ENCODE measurements at places on chromosomes 11 and 22.

DNA sequence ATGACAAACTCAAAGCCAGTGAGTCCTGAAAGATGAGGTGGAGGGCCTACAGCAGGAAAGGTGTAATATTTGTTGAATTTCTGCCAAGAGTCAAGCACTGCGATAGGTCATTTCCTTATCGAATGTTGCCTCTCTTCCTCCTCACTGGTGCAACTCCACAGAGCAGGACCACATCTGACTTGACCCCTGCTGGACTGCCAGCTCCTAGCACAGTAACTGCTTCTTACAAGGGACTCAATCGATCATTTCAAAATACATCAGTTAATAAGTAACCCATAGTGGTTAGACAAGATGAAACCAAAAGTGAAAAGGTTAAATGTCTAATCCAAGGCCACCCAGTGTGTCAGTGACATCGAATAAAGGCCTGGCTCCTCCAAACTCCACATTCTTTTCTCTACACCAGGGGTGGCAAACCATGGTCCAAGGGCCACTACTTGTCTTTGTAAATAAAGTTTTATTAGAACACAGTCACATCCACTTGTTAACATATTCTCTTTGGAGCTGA, 98.5 kb upstream of the CSNK2A3 start:
- no peak for DNase-seq

DNA sequence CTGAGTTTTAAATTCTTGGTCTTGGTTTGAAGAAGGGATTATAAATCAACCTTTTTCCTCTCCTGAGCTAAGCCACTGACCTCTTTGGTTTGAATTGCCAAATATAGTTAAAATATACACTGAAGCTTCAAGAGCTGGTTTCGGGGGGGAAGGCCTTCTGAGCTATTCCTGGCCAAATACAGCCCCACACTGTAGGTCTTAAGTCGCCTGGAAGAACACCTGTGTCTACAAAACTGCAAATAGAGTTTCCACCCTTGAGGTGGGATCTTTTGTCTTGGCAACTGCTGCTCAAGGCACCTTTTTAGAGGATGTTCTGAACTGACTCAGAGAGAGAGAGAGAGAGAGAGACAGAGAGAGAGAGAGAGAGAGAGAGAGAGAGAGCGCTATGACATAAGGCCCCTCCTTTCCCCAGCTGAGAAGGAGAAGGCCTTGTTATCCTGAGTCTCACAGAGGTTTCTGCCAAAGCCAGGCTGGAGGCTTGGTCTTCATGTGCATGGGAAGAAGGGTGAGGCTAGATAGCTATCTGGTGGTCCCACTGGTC, 5.5 kb downstream of the ADM start:
- DNase-seq: no peak

- no peak for DNase-seq
These were observed 3.3 kb downstream of the IL18BP start for GRCh38 chr11:72001834-72002591.

DNA sequence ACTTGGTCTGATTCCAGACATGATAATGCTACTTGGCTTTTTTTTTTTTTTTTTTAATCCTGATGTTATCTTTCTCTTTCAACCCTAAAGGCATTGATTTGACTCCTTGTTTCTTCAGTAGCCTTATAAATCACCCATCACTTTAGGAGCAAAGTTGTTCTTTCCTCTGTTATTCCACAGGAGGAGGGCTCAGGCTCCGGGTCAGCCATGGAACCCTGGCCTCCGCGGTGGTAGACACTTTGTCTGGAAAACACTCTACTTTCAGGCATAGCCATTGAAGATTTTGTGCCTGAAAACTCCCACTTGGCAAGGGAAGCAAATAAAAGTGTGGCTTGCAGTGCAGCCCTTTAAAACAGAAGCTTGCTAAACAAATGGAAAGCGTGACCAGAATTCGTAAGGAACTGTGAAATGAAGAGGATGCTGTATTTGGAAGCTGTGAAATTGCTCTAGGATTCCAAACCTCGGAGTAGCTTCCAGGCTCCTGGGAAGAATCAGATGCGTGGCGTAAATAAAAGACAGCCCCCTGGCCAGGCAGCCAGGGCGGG, 44.9 kb downstream of the ARHGAP8 start:
- no peak for DNase-seq

GRCh38 chr11:8956860-8957259, 7.4 kb downstream of the TMEM9B start:
- DNase-seq: no peak

DNA sequence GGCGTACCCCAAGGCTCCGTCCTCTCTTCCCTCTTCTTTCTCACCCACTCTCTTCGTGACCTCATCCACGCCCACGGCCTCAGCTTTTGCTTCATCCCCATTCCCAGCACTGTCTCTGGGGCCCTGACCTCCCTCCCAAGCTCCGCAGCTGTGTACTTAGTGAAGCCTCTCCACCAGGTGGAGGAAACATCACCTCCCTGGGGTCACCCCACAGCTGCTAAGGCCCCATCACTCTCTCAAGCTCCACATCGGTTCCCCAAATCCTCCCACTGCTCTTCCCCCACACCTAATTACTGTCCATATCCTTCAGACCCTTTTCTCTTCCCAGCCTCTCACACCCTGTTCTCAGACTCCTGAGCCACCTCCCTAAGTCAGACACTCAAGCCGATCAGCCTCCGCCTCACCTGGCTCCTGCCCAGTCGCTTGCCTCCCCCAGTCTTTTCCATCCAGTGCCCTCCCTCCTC, 7.9 kb upstream of the SYT7 start:
- DNase-seq: no peak

DNA sequence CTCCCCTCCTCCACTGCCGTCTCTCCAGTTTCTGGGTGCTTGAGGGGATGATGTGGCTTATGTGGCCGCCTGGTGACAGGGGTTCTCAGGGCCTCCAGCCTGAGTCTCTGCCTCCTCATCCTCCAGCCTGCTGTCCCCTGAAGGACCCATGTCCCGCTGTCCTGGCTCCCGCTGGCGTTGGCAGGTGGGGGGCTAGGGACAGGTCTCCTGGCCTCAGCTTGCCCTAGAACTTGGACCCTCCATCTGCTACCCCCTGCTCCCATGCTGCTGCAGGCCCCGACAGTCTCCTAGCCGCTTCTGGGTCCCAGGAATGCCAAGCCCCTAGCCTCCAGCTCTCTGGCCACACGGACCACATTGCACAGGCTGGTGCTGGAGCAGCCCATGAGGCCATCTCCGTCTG, 13.9 kb upstream of the CELSR1 start:
- DNase-seq: no peak

DNA sequence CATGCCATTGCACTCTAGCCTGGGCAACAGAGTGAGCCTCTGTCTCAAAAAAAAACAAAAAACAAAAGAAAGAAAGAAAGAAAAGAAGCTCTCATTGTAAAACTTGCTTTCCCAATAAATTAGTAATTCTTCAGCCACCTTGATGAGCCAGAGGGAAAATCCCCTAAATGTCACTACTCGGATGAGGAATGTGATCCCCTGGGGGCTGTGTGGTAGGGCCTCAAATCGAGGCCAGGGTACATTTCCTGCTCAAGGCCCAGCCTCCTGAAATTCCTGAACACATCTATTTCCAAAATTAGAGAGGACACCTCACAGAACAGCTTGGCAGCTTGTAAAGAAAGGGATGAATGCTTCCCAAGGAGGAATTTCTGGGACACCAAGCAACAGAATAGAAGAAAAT, 147.1 kb upstream of the SESN3 start:
- no peak for DNase-seq

- DNase-seq: no peak
These were observed 26.8 kb downstream of the TPBGL start for GRCh38 chr11:75267171-75267970.

- DNase-seq: no peak
These were observed 906 bp upstream of the NAA40 start for GRCh38 chr11:63937713-63938478.

DNA sequence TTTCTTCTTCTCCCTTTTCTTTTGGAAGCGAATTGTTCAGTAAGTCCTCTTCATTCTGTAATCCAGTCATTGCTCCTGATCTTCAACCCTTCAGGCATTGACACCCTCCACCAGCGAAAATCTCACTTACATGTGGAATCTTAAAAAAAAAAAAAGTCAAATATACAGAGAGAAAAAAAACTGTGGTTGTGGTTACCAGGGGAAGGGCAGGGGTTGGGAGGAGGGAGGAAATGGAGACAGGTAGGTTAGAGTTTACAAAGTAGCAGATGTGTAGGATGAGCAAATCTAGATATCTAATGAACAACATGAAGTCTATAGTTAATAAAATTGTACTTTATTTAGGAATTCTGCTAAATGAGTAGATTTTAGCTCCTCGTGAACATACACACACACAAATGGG, 17.7 kb upstream of the TMEM123 start:
- DNase-seq: no peak

- DNase-seq: no peak
These were observed 70.7 kb downstream of the PAK1 start for GRCh38 chr11:77403211-77403610.

- peak; percentile 2 for DNase-seq
These were observed 117.6 kb downstream of the ARHGAP8 start for GRCh38 chr22:44870021-44870420.

DNA sequence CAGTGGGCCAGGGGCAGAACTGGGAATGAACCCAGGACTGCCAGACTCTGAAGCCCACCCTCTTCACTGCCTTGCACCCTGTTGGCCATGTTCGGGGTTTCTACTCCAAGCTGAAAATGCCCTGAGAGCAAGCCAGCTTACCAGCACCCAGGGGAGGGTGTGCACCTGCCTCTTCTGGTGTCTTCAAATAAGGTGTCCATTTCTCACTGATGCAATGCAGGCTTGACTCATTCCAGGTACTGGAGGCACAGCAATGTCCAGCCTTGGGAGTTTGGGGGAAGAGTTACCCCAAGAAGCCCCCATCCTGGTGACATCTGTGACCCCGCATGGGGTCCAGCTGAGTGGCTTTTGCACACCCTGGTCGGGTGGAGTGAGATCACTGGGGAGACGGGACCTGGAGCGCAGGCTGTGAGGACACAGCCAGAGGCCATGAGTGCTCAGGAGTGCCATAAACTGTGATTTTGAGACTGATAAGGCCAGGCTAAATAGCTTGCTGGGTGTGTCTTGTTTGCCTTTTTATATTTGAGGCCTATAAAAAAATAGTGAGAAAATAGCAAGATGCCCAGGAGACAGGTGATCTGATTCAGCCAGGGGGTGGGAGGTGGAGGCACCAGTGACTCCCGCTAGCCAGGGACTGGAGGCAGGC, 4.6 kb upstream of the CERK start:
- DNase-seq: no peak

DNA sequence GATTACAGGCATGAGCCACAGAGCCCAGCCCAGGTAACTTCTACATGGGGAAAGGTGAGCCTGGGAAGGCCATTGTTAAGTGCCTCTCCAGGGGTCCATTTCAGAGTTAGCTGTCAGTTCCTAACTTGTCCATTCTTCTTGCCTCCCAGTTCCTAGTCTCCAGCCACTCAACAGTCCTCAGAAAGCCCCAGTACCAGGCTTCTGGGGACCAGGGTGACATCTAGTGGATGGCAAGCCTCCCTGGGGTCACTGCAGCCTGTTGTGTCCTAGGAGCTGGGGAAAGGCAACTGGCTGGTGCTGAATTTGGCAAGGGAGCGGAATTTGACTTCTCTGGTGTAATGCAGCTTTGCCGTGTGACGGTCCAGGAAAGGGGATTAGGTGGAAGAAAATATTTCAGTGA, 2.1 kb downstream of the LGALS12 start:
- no peak for DNase-seq

DNA sequence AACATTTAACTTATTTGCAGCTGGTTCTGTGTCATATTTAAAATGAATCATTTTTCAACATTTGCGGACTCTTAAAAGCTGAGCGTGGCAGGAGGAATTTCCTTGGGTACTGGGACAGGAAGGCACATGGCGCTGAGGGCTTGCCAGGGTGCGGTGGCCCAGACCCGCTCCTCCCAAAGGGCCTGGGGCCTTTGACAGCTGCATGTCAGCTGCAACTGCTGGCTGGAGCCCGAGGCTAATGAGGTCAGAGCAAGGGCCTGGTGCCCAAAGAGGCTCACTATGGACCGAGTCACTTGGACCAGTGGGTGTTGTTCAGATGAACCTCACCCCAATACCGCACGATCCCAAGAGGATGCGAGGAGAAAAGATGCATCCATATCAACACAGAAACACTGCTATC, 326.9 kb downstream of the CTTN start:
- no peak for DNase-seq

DNA sequence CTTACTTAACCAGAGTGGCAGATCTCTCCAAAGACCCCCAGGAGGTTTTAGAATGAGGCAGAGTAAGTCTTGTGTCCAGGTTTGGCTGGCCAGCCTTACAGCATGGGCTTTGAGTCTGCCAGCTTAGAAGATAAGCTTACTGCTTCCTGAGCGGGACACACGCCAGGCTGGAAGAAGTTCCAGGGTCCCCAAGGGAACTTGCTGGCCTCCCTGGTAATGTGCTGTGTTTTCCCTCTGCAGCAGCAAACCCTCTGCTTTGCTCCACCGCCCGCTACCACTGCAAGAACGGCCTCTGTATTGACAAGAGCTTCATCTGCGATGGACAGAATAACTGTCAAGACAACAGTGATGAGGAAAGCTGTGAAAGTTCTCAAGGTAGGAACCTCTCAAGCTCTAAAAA, 154.2 kb downstream of the LDLRAD3 start:
- no peak for DNase-seq

- no peak for DNase-seq
These were observed 53.1 kb downstream of the TBC1D22A start for GRCh38 chr22:46815559-46815895.

DNA sequence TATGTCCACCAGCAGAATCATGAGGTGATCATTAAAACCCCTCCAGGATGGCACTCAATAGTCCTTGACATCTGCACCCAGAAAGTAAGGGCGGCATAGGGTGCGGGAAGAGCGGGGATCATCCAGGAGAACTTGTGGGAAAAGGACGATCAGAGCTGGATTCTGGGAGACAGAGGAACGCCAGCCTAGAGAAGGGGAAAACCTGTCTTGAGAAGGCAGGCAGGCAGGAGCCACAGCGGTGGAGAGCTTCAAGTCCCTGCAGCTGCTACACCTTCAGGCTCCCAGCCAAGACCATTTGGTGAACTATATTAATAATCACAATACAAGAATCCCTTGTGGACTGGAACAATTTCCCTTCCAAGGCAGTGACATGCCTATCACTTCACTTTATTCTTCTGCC, 134.3 kb downstream of the BUD13 start:
- no peak for DNase-seq

GRCh38 chr11:77040401-77040777, 6.2 kb downstream of the B3GNT6 start:
- no peak for DNase-seq

DNA sequence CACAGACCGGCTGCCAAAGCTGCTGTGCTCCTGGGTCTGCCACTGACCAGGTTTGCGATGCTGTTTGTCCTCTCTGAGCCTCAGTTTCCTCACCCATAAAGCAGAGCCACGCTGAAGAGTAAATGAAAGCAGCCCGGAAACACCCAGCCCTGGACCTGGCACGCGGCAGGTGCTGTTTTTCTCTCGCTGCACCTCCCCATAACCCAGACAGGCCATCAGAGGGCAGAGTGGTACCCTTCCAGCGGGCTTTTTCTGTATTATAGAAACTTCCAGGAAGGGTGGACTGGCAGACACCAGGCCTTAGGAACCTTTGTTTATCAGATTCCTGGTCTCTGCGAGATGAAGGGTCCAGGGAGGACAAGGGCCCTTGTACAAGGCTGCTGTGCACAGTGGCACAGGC, 17.9 kb upstream of the FGF19 start:
- DNase-seq: no peak
